ENCODE measurements at places on chromosomes 12 and 14.

GRCh38 chr14:75294649-75295033 is 16.0 kb downstream of the FOS start:
- DNase-seq: no peak

- DNase-seq: no peak
Measured at GRCh38 chr12:24034160-24034559, 84.7 kb upstream of the SOX5 start.

DNA sequence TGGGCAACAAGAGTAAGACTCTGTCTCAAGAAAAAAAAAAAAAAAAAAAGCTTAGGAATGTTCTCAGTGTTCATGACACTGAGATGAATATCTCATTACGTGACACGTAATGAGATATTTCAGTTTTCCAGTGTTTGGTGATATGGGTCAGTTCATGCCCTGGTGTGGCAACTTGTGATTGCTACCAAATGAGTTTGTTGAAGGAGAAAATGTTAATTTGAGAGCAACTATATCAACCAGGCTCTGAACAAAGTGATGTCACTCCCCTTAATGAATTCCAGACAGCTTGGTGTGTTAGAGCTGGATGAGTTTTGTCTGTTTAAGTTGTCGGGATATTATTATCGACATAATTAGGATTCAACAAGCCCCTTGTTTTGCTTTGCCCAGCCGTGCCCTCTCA is 211.7 kb downstream of the DPF3 start:
- no peak for DNase-seq

DNA sequence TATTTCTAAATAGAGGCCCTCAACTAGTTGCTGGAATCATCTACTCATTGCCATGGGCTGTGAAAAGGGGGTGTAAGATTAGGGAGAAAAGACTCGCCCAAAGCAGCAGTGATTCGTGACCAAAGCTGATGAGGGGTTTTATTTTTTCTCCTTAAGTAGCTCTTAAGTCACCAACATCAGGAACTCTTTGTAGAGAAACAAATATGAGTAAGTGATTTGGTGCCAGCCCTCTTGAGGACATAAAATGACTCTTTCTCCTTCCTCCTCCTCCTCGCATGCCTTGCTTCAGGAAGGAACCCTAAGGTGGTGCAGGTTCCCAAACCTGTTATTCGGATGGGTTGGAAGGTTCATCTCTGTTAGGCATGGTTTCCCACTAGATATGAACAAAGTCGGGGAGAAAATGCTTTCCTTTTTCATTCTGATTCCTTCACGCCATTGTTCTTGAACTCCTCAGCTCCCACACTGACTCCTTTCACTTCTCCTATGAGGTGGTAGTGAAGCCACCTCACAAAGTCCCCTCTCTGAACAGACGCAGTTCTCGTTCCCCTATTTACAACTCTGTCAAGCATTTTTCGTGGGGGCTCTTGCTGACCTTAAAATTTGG is 113.4 kb downstream of the ETV6 start:
- peak; percentile 75 for DNase-seq

GRCh38 chr14:24705840-24706239 is 71.8 kb upstream of the GZMB start:
- DNase-seq: peak; percentile 87

DNA sequence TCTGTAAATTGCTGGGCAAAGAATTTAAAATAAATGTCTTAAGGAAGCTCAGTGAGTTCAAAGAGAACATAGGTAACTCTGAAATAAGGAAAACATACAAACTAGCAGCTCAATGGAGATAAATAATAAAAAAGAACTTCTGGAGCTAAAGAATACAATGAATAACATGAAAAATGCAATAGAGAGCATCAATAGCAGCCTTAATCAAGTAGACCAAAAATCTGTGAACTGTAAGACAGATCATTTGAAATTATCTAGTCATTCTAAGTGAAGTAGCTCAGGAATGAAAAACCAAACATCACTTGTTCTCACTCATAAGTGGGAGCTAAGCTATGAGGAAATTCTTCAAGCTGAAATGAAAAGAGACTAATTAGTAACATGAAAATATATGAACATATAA is 5.8 kb upstream of the ABCC9 start:
- no peak for DNase-seq

DNA sequence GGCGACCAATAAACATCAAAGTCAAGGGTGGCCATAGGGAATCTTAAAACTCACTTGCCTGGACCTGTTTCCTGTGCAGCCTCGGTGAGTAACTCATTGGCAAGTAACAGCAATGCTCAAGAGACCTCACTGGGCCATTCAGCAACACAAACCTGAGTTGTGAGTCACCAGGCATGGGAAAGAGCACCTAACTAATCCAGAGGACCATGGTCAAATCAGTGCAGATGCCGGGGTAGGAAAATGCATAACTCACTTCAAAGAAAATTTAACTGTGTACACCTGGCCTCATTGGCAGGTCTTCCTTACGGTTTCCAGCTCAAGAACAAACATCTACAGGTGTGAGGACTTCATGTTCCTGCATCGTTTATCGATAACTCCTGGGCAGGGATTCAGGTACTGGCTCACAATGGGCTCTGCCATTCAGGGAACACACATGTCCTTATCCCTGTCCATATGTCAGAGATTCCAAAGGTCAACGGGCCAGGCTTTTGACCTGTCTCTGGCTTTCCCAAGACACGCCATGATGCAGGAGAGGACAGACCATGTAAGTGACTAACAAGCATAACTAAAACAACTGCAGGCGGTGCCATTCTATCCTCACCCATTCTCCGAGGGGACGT is 211.8 kb downstream of the ANO2 start:
- no peak for DNase-seq

DNA sequence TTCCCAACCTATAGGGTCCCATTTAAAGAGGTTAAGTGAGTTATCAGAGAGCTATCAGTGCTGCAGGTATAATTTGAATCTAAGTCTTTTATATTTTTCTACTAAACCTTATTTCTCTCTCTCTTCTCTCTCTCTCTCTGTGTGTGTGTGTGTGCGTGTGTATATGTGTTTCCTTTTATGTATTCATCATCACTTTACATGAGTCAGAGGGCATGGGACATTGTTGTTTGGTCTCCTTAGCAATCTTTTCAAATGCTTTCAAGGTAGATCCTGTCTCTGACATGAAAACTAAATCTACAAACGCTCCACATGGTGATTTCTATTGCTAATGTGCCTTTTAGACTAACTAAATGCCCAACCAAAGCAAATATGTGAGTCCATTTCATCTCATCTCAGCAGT is 459.7 kb downstream of the BTG1 start:
- no peak for DNase-seq

DNA sequence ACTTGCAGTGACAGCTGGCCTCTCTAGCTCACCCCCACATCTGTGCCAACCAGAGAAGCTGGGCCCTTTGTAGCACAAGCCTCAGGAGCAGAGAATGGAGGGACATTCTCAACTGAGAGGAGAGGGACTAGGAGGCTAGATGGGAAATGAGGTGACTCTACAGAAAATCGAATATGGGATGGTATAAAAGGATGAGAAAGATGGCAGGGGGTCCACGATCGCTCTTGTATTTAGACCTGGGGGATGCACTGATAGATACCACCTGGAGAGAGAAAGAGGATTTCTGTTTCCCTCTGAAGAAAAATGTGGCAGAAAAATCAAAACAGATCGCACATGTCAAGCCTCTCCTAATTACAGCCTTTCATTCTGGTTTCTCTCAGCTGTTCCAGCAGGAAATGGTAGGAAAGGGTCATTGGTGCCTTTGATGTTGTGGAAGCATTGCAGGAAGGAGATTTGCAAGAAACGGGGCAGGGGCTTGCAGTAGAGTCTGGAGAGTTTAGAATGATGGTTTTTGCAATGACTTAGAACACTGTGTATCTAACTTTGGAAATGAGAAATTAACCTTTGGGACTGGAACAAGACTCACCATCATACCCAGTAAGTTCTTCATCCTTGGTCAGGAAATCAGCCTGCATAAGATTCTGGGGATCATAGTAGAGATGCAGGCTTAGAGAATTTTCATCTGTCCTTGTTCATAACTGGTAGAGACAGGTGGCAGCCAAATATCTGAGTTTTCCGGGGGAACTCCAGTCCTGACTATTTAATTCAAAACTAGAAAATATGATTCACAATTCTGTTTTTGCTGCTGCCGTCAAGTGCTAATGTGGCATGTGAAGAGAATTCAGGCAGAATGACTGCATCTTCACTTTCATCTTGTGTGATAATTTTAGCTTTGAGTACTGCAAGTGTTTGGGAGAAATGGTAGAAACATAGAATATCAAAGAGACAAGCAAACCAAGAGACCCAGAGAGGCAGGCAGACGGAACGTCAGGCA is 98.8 kb downstream of the DAD1 start:
- DNase-seq: no peak

DNA sequence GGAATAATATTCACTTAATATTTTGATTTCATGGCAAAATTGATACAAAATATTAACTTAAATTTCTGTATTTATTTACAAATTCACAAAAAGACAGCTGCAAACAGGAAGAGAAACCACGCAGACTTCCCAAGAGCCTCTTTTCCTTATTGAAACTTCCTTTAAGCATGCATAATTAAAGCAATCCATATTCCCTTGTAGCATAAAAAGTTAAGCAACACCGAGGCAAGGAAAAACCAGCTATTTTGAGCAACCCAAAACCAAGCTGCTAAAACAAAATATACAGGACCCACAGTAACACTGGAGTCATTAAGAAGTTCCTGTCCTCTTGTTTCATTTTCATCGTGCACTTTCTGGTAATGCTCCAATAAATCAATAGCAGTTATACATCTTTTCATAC is 58.0 kb downstream of the EEA1 start:
- peak; percentile 88 for DNase-seq

- no peak for DNase-seq
Measured at GRCh38 chr14:104277416-104278213, 139.2 kb downstream of the KIF26A start.

GRCh38 chr12:89884952-89885351 is 176.3 kb upstream of the ATP2B1 start:
- DNase-seq: no peak

DNA sequence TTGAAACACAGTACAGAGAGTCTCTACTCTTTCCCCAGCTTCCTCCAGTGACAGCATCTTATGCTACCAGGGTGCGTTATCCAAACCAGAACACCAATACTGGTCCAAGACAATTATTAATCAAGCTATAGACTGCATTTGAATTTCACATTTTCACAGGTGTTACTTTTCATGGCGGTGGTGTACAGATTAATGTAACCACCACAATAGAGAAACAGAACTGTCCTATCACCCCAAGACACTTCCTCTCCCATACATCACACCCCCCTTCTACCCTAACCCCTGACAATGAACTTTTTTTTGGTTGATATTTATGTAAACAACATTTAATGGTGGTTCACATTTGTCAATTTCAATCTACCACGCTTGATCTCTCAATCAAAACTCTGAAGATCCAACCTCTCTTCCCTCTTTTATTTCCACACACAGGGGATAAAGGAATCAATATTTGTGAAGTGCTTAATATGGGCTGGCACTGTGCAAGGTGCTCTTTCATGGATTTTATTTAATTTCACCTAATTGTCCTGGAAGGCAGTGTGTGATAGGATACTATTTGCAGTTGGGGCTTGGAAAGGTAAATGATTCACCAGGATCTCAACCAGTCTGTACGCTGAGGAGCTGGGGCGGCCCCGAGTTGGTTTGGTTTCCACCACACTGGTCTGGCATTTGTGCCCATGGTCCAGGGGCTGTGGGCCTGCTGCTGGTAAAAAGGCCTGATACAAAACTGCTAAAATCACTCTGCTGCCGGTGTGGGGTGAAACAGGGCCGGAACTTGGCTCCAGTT is 54.6 kb upstream of the DICER1 start:
- no peak for DNase-seq

GRCh38 chr12:74896186-74896585 is 313.5 kb downstream of the KCNC2 start:
- no peak for DNase-seq

GRCh38 chr12:132228476-132229192 is 84.4 kb downstream of the NOC4L start:
- no peak for DNase-seq

- DNase-seq: no peak
Measured at GRCh38 chr12:56454557-56454956, at the start of gene MIP. TSS of gene MIP (minus strand) at chr12:56454657. CDS start at chr12:56454613, 44 bp downstream.

DNA sequence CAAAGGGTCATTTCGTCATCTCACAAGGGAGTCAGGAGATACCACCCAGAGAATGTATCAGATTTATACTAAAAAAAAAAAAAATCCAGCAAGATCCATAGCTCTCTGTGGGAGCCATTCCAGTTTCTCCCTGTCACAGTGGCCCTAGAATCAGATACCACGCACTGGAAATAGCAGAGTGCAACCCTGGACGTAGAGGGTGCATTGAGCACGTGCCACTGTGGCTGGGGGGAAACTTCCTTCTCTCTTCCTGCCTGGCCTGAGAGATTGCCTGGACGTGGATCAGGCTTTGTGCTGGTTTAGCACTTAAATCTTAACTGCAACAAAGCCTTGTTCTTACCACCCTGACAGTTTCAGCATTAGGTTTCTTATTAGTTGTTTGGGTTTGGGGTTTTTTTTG is 124.3 kb downstream of the FBXL14 start:
- peak; percentile 16 for DNase-seq

- no peak for DNase-seq
Measured at GRCh38 chr12:68306564-68306963, 25.6 kb downstream of the MDM1 start.

GRCh38 chr14:63245893-63246292 is 41.6 kb downstream of the RHOJ start:
- no peak for DNase-seq

DNA sequence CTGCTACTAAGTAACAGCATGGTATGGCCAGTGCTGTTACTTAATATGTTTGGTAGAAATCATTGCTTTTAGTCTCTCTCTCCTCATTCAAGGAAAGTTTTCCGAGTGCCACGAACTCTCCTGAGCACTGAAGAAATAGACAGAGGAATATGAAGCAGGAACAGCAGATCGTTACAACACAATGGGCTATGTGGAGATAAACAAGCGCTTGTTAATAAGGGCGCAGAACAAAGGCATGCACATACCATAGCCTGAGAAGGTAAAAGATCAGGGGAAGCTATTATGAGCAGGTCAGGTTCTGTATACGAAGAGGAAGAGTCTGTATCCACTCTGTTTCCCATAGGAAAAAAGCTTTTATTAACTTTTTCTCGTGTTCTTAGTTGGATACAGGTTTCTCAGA is 156.2 kb upstream of the CPNE8 start:
- no peak for DNase-seq

GRCh38 chr14:48333221-48333920 is 658.0 kb upstream of the MDGA2 start:
- DNase-seq: no peak

DNA sequence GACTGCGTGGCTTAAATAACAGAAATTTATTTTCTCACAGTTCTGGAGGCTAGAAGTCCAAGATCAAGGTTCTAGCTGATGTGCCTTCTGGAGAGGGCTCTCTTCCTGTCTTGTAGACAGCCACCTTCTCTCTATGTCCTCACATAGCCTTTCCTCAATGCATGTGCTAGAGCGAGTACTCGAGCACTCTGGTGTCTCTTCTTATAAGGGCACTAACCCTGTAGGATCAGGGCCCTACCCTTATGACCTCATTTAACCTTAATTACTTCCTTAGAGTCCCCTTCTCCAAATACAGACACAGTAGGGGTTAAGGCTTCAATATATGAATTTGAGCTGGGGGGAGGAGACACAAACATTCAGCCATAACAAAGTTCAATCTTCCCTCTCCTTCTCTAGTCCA is 10.2 kb downstream of the DHH start:
- DNase-seq: no peak

Data from MV-4-11 (cell line).